Esophagus squamous epithelium (tissue), 5 donors: ENCODE measurements at places on chromosomes 6 and 20.

GRCh38 chr6:170358496-170358895 lies 51.9 kb downstream of the FAM120B start:
- DNase-seq: no peak

- DNase-seq: no peak
These were observed 2.9 kb upstream of the PKIG start for GRCh38 chr20:44579313-44580081.

DNA sequence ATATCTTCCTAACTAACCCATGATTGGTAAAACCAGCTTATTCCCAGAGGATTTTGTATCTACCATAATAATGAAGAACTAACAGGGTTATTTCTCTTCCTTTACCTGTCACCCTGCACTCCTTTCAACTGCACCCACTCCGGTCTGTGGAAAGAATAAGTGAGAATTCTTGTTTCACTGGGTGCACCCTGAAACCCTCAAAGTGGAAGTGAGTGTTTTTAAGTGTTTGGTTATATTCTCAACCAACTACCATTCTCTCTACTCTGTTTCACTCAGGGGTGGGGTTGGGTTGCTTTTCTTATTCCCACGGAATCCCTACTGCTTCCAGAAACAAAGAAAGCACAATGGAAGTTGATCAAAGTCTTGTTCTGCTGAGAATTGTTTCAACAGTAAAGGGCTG lies 42.6 kb upstream of the KHDRBS2 start:
- DNase-seq: no peak

DNA sequence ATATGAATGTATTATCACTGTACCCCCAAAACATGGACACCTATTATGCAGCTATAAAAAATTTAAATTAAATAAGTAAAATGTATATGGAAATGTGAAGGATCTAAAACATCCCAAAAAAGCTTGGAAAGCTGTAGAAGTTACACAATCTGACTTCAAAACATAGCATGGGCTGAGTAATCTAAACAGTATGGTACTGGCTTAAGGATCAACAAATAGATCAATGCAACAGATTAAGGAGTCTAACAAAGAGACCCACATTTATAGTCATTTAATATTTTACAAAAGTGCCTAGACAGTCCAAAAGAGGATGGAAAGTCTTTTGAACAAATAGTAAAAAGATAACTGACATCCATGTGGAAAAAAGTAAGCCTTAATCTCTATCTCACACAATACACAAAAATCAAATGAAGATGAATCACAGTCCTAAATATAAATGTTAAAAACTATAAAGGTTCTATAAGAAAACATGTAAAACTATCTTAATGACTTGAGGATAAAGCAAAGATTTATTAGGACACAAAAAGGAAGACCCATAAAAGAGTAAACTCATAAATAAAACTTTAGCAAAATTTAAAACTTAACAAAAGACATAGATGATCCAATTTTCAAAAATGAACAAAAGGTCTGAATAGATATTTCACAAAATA lies 46.8 kb downstream of the RANBP9 start:
- DNase-seq: no peak

DNA sequence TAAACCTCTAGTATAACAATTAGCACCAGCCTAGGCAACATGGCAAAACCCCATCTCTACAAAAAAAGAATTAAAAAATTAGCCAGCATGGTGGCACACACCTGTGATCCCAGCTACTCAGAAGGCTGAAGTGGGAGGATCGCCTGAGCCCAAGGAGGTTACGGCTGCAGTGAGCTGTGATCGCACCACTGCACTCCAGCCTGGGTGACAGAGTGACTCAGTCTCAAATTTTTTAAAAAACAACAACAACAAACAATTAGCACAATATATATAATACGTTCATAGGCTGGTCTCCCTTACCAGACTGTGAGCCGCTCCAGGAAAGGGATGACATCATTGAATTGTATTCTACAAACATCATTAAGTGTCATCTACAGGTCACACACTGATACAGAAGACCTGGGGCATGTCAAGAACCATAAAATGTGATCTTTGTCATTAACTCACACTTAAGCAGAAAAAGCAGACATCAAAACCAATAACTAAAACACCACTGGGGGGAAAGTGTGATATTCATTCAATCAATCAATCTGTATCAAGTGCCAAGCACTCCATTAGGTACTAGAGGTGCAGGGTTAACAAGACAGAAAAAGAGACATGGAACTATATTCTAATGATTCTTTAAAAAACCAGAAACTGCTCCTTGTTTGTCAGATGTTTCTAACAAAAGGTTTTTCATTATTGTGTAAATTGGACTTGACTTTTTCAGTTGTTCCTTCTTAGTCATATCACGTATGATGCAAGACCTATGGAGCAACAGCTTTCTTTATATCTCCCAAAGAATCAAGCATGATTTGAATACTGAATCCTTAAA lies 17.8 kb downstream of the MAP3K5 start:
- no peak for DNase-seq

GRCh38 chr6:106197441-106197840 lies 111.3 kb downstream of the PRDM1 start:
- DNase-seq: no peak

GRCh38 chr6:130240232-130240631 lies 17.5 kb upstream of the SAMD3 start:
- DNase-seq: no peak

DNA sequence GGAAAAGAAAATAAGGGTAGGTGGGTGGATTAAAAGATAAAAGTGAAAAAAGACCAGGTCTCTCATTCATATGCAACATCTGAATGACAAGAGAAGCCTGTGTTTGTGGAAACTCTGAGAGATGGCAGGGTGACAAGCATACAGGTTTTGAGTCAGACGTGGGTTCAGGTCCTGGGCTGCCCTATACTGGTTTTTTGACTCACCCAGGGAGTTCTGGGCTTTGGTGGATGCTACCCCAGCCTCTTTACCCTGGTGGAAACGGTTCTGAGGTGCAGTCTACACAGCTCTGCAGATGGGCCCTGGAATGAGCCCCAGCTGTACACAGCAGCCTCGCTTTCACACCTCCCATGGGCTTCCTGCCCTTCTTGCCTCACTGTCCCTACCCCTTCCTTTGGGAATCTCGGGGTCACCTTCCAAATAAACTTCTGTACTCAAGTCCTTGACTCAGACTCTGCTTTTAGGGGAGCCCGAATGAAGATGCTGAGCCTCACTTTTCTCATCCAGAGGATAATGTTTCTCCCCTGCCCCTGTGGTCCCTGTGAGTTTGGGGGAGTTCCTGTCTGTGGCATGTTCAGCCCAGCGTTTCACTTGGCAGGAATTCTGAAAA lies 77.7 kb upstream of the CLDN20 start:
- DNase-seq: no peak

DNA sequence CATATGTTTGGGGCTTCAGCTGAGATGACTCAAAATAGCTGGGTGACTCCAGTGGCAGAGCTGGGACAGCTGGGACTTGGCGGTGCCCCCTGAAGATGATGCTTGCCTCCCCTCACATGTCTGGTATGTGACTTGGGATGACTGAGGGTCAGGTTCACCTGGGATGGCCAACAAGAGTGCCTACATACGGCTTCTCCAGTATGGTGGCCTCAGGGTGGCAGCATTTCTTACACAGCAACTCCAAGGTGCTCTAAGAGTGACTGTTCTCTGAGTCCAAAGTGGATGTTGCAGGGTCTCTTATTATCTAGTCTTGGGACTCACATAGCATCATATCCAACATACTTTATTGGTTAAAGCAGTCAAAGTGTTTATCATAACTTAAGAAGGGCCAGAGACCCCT lies 87.8 kb upstream of the CENPW start:
- no peak for DNase-seq

DNA sequence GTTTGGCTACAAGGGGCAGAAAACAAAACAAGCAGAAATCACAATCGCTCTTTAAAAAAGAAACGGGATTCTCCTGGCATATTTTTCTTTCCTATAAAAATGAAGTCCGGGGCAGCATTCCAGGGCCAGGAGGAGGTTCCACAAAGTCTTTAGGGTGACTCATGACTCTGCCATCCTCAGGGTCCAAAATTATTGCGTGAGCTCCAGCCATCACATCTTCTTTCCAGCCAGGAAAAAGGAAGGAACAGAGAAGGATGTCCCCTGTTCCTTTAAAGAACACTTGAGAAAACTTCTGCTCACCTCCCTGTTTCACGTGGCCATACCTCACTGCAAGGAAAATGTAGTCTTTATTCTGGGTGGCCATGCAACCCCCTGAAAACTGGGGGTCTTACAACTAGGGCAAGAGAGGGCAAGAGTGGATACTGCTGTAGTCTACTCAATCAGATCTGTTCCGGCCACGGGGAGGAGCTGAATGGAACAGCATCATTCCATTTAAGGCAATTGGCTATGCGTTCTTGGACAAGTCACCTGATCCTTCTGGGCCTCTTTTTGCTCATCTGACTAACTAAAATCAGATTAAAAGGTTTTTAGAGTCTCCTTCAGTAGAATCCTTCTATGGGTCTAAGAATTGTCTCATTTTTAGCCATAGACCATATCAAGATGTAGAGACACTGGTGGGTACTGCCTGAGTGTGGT lies 49.4 kb downstream of the CTCFL start:
- DNase-seq: no peak

DNA sequence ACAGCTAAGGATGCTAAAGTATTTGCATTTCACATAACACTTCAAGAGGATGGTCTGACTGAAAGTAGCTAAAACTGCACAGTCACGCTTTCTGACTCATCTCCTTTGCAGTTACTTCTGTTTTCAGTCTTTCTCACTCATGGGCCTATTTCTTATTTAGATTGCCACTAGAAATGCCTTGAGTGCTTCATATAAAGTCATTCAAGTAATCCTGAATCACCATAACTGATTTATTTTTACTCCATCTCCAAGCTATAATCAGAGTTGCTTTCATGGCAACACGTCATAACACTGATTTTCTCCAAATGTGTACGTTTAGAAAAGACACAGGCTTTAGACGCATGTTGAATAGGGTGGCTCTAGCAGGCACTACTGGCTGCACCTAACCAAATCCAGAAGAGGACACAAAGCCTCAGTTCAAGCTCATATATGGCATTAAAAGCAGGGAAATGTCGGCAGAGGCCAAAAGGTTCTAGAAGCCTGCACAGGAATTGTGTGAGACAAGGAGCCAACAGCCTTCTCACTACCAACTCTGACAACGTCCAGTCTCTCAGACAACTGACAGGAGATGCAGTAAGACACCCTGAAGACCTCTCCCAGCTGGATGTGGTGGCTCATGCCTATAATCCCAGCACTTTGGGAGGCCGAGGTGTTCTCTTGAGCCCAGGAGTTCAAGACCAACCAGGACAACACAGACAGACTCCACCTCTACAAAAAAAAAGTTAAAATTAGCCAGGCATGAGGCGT lies 64.1 kb upstream of the BEND6 start:
- DNase-seq: no peak
